ENCODE measurements at places on chromosomes 7 and 10. TPM values are rescaled to one million over a fixed set of nuclear protein-coding genes. Genes with fewer than 3 reads are reported as not detected.

DNA sequence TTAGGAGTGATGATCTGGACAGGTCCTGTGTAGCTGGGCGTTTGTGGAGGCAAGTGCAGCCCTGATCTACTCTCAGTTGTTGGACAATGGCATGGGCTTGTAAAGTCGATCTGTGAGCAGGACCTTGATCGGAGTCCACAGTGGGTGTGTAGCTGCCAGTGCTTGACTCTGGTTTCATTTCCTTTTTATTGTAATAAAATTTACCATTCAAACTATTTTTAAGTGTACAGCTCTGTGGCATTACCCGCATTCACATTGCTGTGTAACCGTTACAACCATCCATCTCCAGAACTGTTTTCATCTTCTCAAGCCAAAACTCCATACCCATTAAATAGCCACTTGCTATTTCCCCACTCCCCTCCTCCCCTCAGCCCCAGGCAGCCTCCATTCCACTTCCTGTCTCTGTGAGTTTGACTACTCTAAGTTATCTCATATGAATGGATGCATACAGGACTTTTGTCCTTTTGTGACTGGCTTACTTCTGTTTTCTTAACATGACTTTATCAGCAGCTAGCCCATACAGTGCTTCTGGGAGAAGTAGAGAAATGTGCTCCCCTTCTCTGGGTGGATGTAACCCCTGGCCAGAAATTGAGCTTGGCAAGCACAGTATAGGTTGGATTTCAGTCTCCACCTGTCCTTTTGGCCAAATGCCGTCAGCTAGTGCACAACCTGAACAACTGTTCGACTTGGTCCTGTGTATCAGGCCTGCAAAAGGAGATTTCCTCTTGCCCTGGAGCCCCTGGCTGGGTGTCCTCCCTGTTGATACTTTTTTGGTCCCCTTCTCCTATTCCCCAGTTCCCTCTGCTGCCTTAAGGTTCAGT lies 180.0 kb downstream of the LRMDA start:
- no peak for DNase-seq

DNA sequence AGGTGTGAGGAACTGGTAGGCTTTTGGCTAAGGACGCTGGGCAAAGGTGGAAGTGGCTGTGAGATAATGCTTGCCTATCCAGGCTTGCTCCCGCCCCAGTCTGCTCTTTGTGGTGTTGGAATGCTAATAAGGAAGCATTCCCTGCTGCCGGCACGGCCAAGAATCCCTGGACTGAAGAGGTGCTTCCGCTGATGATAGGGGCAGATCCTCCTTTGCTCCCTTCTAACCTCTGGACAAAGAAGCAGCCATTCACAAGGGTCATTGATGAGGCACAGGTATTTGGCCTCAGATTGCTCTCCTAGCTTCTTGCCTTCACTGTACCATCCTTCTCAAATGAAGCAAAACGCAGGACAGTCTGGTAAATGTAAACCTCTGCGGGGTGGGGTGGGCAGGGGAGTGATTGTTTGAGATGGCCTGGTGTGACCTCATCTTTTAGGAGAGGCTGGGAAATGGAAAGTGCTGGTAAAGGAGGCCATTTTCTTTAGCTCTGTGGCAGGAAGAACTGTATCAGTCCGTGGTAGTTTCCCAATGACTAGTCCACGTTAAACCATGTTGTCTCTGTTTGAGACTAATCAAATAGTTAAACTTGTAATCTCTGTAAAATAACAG lies 1.7 kb downstream of the PGAM1 start:
- no peak for DNase-seq

- no peak for DNase-seq
Measured at GRCh38 chr7:94621120-94621519, 34.8 kb downstream of the SGCE start.

The MPLKIP gene
- 50.2 TPM for total RNA-seq

The TRAPPC14 gene
- total RNA-seq, result 19.7 TPM
